AG04450 (cell line): ENCODE measurements at places on chromosomes 16 and 17. TPM values are rescaled to one million over a fixed set of nuclear protein-coding genes. Genes with fewer than 3 reads are reported as not detected.

The LITAFD gene
- polyA plus RNA-seq = not detected in 2 replicates

DNA sequence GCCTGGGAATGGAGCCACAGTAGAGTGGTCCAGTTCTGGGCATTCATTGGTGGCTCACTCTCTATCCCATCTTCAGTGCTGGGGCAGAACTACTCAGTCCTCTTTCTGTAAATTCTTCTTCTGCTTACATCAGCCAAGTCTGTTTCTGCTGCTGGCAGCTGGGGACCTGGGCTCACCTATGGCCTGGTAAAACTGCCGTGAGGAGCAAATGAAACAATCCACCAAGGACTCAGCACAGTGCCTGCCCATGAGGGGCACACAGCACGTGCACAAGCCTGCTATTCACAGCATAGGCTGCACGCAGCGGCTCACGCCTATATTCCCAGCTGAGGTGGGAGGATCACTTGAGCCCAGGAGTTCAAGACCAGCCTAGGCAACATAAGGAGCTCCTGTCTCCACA is 30.9 kb upstream of the SNN start:
- no peak for DNase-seq

- DNase-seq = no peak
These were observed 27.8 kb downstream of the TSC2 start for GRCh38 chr16:2075631-2076030.

GRCh38 chr16:13864689-13865088 is 55.3 kb upstream of the ERCC4 start:
- no peak for DNase-seq

The PSMD11 gene
- 85.0 and 99.0 TPM in 2 replicates for polyA plus RNA-seq

The GCGR gene
- not detected in 2 replicates for polyA plus RNA-seq

DNA sequence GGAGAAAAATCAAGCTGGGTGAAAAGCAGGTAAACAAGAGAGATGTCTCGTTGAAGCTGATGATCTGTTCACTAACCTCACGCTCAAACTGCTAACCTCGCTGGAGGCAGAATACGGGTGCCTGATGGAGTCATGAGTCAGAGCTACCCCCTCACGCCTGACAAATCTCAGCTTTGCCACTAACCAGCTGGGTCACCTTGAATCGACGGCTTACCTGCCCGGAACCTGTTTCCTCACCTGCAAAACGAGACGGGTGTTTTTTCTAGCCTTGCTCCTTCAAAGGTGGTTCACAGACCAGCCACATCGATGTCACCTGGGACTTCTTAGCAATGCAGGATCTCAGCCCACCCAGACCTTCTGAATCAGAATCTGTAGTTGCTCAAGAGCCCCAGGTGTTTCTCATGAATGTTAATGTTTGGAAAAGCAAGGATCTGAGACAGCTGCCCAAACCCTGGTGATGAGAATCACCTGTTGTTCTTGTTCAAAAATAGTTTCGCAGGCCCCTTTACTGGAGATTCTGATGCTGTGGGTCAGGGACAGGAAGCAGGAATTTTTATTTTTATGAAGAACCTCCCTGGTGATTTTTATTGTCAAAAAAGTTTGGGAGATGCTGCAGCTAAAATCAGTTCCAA is 56.9 kb downstream of the MARCHF10 start:
- DNase-seq = no peak

DNA sequence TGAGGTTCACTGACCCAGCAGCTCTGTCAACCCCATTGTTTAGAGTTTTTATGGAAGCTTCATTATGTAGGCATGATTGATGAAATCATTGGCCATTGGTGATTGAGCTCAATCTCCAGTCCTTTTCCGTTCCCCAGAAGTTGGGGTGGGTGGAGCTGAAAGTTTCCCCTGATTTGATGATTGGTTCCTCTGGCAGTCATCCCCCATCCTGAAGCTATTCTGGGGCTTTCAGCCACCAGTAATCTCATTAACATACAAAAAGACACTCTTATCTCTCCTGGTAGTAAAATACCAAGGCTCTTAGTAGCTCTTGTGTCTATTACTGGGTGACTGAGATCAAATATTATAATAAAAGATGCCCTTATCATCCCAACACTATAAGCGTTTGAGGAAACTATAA is 67.1 kb downstream of the TANC2 start:
- no peak for DNase-seq

The CD300A gene
- not detected in 2 replicates for polyA plus RNA-seq

DNA sequence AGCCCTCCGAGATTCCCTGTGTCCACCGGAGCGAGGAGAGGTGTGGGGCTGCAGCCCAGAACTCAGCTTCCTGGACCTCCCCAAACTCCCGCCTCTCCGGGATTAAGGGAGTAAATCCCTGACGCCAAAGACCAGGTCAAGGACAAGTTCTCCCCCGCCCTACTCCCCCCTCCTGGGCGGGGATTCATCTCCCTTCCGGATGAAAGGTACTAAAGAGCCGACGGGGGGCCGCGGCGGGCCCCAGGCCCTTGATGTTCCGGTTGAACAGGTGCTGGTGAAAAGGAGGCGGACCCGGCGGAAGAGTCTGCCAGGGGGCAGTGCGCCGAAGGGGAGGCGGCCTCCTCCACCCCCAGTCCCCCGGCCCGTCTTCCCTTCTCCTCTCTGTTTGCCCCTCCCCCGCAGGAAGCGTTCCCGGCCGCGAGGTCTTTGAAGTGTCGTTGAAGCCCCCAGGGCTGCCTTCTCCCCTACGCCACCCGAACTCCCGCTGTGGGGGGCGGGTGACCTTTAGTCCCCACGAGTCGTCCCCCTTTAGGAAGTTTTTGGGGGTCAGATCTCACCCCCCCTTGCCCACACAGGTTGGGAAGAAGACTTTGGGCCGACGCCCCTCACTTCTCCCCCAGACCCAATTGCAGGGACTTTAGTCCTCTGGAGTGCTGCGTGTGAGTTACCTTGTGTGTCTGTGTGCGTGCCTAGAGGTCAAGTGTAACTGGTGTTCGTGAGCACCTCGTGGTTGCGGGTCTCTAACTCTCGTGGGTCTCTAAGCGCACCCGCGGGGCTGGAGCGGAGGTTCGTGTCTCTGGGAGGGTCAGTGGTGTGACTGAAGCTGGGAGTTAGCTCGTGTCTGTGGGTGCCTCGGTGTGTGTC is 1.1 kb upstream of the MLLT6 start:
- DNase-seq = no peak

The EVPLL gene
- not detected in 2 replicates for polyA plus RNA-seq

GRCh38 chr17:18331879-18332278 is 16.8 kb downstream of the SMCR8 start:
- DNase-seq = no peak

GRCh38 chr17:79130536-79131273 is 56.1 kb downstream of the ENGASE start:
- no peak for DNase-seq

DNA sequence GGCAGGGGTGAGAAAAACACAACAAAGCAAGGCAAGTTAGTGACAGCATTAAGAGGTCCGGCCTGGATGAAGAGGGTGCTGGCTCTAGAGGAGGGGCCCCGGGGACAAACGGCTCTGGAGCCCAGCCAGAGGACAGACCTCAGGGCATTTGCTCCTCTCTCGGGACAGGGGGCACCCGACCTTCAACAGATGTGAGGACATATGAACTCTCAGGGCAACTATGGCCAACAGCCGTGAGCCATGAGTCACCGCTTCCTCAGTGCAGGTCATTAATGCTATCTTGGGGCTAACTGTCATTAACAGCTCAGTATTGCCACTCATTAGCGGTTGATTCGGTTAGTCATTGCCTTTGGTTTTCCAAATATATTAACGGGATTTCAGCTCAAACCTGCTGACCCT is 9.7 kb upstream of the ARL5C start:
- no peak for DNase-seq

GRCh38 chr16:12927591-12927990 is 26.2 kb downstream of the SHISA9 start:
- no peak for DNase-seq

- no peak for DNase-seq
These were observed 392.1 kb upstream of the SALL1 start for GRCh38 chr16:51542981-51543815.

DNA sequence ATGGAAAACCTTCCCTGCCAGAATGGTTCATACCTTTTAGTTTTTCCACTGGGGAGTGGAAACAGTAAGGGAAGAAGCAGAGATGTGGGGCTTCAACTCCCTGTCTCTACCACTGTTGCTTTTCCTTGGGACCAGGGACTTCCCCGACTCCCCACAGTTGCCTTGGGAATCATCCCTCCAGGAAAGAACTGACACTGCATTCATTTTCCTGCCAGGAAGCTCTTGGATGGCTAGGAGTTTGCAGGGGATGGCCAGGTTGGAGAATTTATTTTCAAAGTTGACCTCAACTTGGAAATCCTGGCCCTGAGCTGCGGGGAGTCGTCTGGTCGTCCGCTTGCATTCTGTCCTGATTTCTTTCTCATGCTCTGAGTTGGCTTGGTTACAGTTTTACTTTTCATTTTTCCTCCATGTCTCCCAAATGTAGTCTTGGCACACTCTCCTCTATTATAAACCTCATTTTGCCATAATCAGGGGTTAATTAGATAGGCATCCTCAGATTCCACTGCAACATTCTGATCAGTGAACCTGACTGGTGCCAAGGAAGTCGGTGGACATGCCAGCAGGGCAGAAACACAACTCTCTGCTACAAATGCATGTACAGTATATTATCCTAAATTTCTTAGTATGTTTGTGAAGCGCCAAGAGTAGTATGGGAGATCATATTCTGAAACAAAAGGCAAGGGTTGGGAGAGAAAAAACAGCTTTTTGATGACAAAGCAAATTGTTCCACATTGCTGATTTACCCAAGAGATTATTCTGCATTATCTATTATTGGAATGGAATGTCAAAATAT is 220.5 kb upstream of the XYLT1 start:
- DNase-seq = no peak

The LGALS9 gene
- polyA plus RNA-seq = 3.0 and 3.5 TPM in 2 replicates

DNA sequence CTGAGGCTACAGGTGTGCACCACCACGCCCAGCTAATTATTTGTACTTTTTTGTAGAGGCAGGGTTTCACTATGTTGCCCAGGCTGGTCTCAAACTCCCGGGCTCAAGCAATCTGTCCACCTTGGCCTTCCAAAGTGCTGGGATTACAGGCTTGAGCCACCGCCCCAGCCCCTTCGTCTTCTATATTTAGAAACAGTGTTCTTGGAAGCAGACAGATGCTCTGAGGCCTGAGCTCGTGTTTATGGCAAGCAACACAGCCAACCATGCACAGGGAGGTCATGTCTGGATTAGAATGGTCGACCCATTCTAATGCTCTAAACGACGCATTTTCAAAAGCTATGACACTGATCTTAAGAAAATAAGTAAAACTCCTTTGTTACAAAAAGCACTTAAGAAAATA is 16.6 kb downstream of the TMEM204 start:
- no peak for DNase-seq

The ADAMTS18 gene
- polyA plus RNA-seq = not detected in 2 replicates

The IRX6 gene
- polyA plus RNA-seq = not detected in 2 replicates

The AANAT gene
- 0.12 TPM in 1 of 2 replicates, not detected in the other for polyA plus RNA-seq

DNA sequence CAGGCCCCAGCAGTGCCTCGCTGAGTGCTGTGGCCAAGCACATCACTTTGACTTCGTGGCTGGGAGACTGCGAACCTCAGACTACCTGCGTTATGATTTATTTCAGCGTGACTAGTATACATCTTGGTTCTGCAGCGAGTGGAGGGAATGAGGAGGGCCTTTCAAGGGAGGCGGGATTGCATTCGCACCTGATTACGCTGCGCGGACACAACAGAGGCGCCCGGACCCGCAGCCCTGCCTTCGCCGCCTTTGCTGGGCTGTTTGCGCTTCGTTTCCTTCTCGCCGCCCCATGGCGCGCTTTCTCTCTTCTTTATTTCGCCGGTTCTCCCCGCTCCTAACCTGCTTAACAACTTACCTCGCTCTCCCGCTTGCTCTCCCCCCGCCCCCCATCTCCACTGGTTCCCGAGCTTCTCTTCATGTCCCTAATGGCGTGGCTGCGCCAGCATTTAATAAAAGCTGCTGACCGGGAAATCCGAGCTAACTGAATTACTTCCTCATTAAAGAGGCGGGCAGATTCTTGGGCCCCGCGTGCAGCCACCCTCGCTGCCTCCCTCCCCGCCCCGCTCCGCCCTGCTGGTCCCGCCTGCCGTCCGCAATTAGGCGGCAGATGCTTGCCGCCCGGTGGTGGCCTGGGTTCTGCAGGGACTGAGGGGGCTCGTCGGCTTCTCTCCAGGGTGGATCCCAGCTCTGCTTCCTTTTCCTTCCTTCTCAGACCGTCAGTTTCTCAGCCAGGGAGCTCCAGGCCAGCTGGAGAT is 257.6 kb upstream of the SDK2 start:
- no peak for DNase-seq

- DNase-seq = no peak
These were observed 380.0 kb upstream of the XYLT1 start for GRCh38 chr16:17850581-17851250.

The FA2H gene
- not detected in 2 replicates for polyA plus RNA-seq

The KRT31 gene
- polyA plus RNA-seq = not detected in 2 replicates

DNA sequence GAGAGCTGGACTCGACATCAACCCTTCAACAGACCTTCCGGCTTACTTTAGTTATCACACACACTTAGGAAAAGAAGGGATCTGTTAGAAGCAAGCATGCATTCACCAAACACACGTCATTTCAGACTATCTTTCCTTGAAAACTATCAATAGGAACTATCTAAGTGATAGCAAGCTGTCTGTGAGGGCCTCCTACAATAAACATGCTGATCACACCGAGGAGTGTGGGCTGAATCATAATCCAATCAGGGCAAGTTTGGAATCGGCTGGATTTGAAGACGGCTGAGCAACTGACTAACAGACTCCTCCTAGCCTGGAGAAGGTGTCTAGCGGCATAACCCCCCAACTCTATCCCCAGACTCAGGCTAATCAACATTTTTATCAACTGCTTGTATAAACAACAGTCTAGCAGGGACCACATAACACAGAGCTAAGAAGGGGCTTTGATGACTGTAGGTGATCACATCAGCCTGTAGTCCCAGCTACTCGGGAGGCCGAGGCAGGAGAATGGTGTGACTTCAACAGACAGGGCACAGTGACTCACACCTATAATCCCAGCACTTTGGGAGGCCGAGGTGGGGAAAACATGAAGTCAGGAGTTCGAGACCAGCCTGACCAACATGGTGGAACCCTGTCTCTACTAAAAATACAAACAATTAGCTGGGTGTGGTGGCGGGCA is 14.1 kb downstream of the NXN start:
- DNase-seq = no peak

The EXOC3L1 gene
- polyA plus RNA-seq = not detected in 2 replicates

GRCh38 chr16:23040246-23040645 is 109.0 kb downstream of the USP31 start:
- DNase-seq = no peak

The TMEM100 gene
- polyA plus RNA-seq = 0.63 and 0.67 TPM in 2 replicates

The MT1G gene
- not detected in 2 replicates for polyA plus RNA-seq

DNA sequence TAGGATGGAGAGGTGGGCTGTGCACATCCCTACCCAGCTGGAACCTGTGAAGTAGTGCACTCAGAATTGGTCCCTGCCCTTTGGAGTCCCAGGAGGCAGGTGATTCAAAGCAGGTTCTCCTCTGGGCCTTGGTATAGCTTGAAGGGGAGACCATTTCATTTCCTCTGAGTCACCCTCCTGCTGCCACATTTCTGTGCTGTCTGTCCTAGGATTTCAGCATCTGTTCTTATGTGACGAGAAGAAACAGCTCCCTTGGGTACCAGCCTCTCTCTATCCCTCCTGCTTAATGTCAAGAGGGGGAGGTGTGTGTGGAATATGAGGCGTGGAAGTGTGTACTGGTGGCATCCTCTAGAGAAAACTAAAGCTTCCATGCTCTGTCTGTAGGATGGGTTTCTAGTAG is 5.0 kb upstream of the NFE2L1 start:
- DNase-seq = no peak
